ENCODE measurements at places on chromosomes 3 and 15. TPM values are rescaled to one million over a fixed set of nuclear protein-coding genes. Genes with fewer than 3 reads are reported as not detected.
A peak's percentile ranks its signal among the peaks of the same experiment; 100 is the strongest.

- no peak for DNase-seq
These were observed 37.7 kb upstream of the PLXNA1 start for GRCh38 chr3:126945171-126945721.

- DNase-seq, result no peak
These were observed 6.4 kb downstream of the ASTE1 start for GRCh38 chr3:131020122-131020693.

- no peak for DNase-seq
These were observed 6.6 kb upstream of the BCL2L10 start for GRCh38 chr15:52118969-52119749.

DNA sequence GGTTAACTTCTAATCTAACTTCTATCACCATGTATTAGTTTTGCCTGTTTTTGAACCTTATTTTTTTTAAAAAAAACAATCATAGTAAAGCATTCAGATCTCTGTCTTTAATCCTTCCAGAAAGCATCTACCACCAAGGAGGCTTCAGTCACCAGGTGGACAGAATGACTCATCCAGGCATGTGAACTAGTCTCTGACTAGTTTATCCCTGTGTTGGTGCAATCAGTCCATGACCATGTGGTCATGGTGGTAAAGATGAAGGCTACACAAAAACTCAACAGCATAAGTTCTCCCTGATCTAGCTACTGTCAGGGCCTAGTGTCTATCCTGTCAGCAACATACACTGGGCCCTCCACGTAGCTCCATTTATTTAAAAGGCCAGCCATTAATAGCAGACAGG lies 750.6 kb downstream of the AGBL1 start:
- DNase-seq, result no peak

DNA sequence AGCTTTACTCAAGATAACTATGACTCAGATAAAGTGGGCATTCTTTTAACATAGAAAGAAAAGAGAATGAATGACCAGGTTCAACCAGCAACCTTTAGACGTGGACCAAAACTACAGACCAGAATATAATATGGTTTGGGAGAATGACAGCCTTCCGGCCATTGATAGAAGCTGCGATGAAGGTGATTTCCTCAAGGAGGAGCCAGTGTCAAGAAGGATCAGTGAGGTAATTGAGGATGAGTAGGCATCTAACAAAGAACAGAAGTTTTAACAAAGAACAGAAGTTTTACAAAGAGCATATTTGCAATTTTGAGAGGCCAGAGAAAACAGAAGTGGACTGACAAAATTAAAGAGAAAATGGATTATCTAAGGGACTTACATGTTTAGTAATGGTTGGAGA lies 289.0 kb upstream of the AGTR1 start:
- DNase-seq, result no peak

GRCh38 chr3:186277268-186277909 lies 84.6 kb downstream of the DGKG start:
- DNase-seq, result peak; percentile 67

DNA sequence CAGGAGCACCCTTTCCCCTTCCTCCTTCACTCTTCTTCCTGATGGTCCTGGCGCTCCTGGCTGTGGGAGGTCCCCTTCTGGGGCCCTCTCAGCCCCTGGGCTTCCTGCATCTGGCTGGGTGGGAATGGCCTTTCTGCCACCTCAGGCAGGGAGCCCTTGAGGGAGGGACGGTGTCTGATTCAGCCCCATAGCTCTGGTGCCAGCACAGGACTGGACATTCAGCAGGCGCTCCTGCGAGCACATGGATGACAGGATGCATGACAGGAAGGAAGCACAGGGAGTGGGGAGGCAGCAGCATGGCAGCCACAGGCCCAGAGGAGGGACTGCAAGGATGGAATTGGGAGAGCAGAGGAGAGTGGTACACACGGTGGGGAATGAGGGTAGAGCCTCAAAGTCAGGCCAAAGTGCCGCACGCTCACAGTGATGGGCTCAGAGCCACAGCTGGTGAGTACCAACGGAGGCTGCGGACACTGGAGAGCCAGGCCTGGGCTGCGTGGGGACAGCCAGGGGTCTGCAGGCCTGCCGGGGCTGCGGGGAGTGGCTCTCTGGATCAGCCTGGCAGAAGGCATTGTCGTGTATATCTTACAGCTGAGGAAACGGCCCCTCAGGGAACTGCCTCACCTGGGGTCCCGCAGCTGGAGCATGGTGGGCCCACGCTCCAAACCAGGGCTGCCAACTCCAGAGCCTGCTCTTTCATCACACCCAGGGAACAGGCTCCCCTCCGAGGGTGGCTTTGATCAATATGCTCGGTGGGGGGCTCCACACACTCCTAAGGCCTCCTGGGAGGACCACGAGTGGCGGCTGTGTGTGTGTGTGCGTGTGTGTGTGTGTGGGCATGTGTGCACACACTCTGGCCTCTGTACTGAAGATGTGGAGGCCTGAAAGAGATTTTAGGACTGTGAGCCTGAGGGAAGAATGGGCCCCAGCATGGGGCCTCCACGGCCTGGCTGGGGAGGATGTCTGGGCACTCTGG lies 51.4 kb upstream of the CTSH start:
- DNase-seq, result no peak

The SOX14 gene
- total RNA-seq, result not detected

The AP3B2 gene
- total RNA-seq, result 0.14 TPM
